Right lobe of liver (tissue), 6 donors: ENCODE measurements at places on chromosomes 13 and 19. TPM values are rescaled to one million over a fixed set of nuclear protein-coding genes. Genes with fewer than 3 reads are reported as not detected.

- DNase-seq, result no peak
- H3K4me3 ChIP-seq, result no peak overlapping the region
- no peaks in the 10 kb centered on the region for H3K4me1 ChIP-seq
- H3K27ac ChIP-seq, result no peak overlapping the region
Observed at GRCh38 chr13:21164631-21165030, 11.7 kb downstream of the SKA3 start.

DNA sequence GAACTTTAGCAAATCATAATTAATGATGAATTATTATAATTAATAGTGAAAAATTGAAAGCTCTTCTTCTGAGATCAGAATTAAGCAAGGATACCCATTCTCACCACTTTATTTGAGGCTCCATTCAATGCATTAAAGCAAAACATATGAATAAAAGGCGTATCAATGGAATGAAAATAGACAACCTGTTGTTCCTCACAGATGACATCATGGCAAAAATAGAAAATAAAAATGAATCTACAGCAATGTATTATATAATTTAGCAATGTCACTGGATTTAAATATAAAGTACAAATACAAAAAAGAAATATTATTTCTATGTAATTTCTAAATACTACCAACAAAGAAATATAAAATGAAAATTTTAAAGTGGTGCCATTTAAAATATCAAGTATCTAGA, 11.1 kb upstream of the ZNF780A start:
- no peaks in the 10 kb centered on the region for H3K27me3 ChIP-seq
- no peak for DNase-seq

GRCh38 chr19:31985001-31985605, 360.3 kb upstream of the ZNF507 start:
- no peaks in the 10 kb centered on the region for H3K27me3 ChIP-seq
- DNase-seq, result no peak
- H3K27ac ChIP-seq, result no peak overlapping the region
- H3K4me1 ChIP-seq, result no peaks in the 10 kb centered on the region
- no peaks in the 10 kb centered on the region for H3K36me3 ChIP-seq

DNA sequence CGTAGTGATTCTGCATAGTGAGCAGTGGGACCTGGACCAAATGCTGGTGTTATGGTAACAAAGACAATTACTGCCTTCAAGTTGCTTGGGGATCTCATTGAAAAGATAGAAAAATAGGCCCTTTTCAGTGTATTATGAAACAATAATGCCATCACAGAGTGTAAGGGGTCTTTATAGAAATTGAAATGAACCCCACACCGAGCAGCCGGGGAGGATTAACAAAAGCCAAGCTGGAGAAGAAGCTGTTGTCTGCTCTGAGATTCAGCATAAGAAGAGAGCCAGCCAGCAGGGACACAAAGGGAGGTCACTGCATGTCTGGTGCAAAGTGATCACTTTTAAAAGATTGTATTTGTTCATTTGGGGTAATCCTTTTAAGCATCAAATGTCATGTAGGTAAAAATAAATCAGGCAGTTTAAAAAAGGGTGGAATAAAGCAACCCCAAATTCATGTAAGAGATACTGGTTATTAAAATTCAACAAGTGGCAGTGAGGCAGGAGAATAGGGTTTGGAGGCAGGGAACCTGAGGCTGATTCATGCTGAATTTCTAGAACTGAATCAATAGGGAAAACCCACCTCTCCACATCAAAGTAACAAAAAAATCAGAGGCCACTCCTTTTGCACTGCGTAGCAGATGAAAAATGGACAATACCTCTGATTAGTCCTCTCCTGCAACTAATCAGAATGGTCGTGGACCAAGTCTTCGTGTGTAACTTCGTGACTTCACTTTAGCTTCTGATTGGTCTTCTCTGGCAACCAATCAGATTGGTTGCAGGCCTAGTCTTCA, 1548.3 kb upstream of the SLC10A2 start:
- H3K4me3 ChIP-seq, result no peak overlapping the region
- H3K27ac ChIP-seq, result no peak overlapping the region
- H3K27me3 ChIP-seq, result no peaks in the 10 kb centered on the region
- DNase-seq, result no peak

DNA sequence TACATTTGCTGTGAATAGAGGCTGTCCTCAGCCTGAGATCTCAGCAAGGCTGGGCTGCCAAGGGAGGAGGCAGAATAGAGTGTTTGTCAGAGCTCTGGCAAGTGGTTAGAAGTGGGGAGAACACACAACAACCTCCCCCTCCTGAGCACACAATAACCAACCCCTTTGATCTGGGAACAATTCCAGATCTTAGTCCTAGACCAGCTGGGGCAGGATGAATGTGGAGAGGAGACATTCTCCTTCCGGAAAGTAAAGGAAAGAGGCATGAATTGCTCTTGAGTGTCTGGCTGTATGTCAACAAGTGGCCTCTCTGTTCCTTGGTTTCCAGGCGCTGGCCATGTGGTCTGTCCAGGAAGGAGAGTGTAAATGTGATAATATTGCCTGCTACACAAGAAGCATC, 114.9 kb upstream of the TMTC4 start:
- H3K27ac ChIP-seq, result peak overlapping the region; percentile 13
- DNase-seq, result no peak
- no peaks in the 10 kb centered on the region for H3K27me3 ChIP-seq
- no peaks in the 10 kb centered on the region for H3K36me3 ChIP-seq
- H3K4me3 ChIP-seq, result no peak overlapping the region

DNA sequence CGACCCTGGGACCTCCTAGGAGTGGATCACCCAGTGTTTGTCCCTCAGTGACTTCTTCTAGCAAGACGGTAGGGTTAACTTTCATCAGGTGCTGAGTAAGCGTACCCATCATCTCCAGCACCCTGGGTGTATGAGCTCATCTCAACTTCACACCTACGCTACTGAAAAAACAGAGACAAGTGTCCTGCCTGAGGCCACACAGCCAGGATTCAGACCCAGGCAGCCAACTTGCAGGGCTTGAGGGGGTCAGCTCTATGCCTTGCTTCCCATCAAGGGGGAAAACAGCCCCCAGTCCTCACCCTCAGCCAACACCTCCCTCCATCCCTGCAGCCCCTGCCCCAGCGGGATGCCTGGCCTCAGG, 4.6 kb downstream of the TLE2 start:
- peaks cover 2% of the 10 kb centered on the region for H3K4me1 ChIP-seq
- DNase-seq, result no peak
- H3K27me3 ChIP-seq, result no peaks in the 10 kb centered on the region
- no peak overlapping the region for H3K27ac ChIP-seq

GRCh38 chr13:64327505-64328194, 2902.5 kb downstream of the PCDH9 start:
- H3K27ac ChIP-seq, result no peak overlapping the region
- DNase-seq, result no peak
- no peaks in the 10 kb centered on the region for H3K36me3 ChIP-seq
- H3K4me1 ChIP-seq, result no peaks in the 10 kb centered on the region

GRCh38 chr19:30061223-30062064, 119.4 kb downstream of the URI1 start:
- H3K4me1 ChIP-seq, result peaks cover 6% of the 10 kb centered on the region
- H3K27me3 ChIP-seq, result no peaks in the 10 kb centered on the region
- no peak for DNase-seq
- H3K36me3 ChIP-seq, result no peaks in the 10 kb centered on the region
- H3K27ac ChIP-seq, result no peak overlapping the region

DNA sequence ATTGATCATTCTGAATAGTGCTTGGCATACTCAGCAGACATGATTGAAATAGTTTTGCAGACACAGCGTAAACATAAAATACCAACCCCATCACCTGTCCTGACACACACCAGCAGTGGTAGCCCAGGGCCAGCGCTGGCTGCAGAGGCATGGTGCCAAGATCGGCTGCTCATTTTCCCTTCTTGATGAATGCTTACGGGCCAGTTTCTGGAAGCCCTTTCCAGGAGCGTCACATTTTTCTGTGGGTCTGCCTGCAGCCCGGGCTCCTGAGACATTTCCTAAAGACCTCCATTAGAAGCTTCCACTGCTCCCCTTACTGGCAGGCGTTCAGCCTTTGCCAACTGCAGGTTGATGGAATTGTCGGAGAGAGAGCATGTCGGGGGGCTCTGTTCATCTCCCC, 48.6 kb downstream of the CHST8 start:
- no peak for DNase-seq
- H3K4me1 ChIP-seq, result no peaks in the 10 kb centered on the region
- H3K27me3 ChIP-seq, result no peaks in the 10 kb centered on the region

Gene PALM3
- 16.2 TPM for total RNA-seq

Gene MBD3L3
- total RNA-seq, result not detected

Gene DCLK1
- total RNA-seq, result not detected

Gene C1QTNF9
- total RNA-seq, result 0.17 TPM
